ENCODE measurements at places on chromosomes 11 and 22.
A peak's percentile ranks its signal among the peaks of the same experiment; 100 is the strongest.

DNA sequence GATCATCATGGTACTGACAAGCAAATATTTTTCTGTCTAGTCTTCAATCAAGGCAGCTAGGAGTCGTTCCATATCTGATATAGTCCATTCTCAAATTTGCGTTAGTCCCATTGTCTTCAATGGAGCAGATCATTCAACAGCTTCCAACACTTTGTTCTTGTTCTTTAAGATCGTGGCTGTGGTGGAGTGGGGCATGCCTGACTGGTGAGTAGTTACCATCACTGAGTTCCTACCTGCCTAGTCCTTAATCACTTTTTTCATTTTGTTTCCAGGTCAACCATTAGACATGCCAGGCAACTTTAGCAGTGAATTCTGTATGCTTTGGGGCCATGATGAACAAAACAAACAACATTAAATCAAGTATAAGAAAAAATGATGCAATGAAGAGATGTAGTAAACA is 693.1 kb upstream of the KIRREL3 start:
- H3K36me3 ChIP-seq, result no peaks in the 10 kb centered on the region
- H3K27ac ChIP-seq, result no peak overlapping the region
- no peaks in the 10 kb centered on the region for H3K27me3 ChIP-seq
- H3K4me3 ChIP-seq, result no peak overlapping the region
- H3K4me1 ChIP-seq, result no peaks in the 10 kb centered on the region

DNA sequence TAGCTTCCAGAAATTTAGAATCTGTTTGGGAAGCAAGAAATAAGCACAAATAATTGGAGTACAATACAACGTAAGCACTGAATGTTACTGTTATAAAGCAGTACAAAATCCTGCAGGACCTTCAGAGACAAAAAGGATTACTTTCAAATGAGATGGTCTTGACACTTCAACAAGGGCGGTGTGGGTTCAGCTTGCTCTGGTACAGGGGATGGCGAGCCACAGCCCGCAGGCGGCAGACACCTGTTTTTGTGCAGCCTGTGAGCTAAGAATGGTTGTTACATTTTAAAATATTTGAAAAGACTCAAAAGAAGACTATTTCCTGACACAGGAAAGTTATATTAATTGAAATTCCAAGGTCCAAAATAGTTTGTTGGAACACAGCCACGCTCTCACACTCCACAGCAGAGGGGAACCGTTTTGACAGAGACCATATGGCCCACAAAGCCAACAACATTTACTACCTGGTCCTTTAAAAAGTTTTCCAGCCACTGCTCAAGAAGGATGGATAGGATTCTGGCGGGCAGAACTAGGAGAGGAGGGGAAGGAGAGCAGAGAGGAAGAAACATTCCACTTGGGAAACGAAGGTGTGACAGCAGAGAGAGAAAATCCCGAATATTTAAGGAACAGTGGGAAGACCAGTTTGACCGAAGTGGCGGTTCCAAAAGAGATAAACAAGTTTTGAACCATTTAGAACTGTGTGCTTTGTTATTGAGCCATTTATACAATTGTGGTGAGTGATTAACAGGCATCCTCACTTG is 6.3 kb downstream of the PRDM10 start:
- no peak overlapping the region for H3K4me3 ChIP-seq
- peaks cover 16% of the 10 kb centered on the region for H3K36me3 ChIP-seq
- no peaks in the 10 kb centered on the region for H3K27me3 ChIP-seq
- H3K4me1 ChIP-seq, result peaks cover 23% of the 10 kb centered on the region
- H3K27ac ChIP-seq, result no peak overlapping the region

DNA sequence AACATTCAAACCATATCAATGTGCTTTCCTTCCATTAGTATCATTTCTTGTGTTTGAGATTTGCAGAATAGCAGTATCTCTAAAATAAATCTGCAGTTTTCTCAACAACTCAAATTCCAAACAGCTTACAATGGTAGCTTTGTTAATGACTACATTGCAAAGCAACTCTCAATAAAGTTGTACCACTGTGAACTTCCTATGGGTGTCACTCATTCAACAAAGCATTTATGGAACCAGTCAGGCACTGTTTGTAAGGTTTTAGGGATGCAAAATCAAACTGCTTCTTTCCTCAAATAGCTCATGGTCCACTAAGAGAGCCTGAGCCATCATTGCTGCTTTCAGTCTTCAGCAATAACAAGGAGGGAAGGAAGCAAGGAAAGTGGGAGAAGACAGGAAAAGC is 91.0 kb downstream of the CCDC83 start:
- peaks cover 17% of the 10 kb centered on the region for H3K36me3 ChIP-seq
- H3K4me1 ChIP-seq, result peaks cover 47% of the 10 kb centered on the region
- H3K27me3 ChIP-seq, result no peaks in the 10 kb centered on the region
- no peak for DNase-seq
- H3K27ac ChIP-seq, result no peak overlapping the region
- no peak overlapping the region for H3K4me3 ChIP-seq

DNA sequence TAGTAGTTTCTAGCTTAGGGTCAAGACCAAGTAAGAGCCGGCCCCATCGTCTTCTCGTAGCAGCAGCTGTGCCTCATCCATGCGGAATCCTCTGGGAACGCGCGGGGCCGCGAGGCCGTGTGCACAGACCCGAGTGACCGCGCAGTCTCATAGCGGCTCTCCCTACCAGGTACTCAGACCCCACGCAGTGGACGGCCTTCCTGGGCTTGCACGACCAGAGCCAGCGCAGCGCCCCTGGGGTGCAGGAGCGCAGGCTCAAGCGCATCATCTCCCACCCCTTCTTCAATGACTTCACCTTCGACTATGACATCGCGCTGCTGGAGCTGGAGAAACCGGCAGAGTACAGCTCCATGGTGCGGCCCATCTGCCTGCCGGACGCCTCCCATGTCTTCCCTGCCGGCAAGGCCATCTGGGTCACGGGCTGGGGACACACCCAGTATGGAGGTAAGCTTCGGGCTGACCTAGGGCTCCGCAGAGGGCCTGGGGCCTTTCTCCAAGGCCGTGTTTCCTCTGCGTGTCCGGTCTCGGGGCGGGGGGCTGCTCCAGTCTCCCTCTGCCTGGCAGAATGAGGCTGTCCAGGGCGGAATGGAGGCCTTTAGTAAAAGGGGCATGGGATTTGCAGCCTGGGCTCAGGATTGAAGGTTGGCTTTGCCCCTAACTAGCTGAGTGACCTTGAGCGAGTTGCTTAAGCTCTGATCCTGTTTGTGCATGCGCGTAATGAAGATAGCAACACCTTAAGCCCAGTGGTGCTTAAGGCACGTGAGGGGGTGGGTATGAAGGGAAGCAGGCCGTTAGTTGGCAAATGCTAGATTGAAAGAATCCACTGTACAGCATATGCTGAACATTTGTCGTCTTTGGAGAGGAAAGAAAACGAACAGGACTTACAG is 48.9 kb downstream of the ST14 start:
- no peak overlapping the region for H3K27ac ChIP-seq
- H3K36me3 ChIP-seq, result no peaks in the 10 kb centered on the region
- DNase-seq, result peak; percentile 38
- H3K4me1 ChIP-seq, result no peaks in the 10 kb centered on the region

GRCh38 chr22:38419858-38420160 is 35.2 kb downstream of the KCNJ4 start:
- DNase-seq, result no peak
- H3K4me1 ChIP-seq, result no peaks in the 10 kb centered on the region
- no peaks in the 10 kb centered on the region for H3K36me3 ChIP-seq
- no peaks in the 10 kb centered on the region for H3K27me3 ChIP-seq
- H3K4me3 ChIP-seq, result no peak overlapping the region

- H3K4me3 ChIP-seq, result no peak overlapping the region
- no peaks in the 10 kb centered on the region for H3K36me3 ChIP-seq
- DNase-seq, result peak; percentile 87
- peak overlapping the region; percentile 49 for H3K27ac ChIP-seq
- peaks cover 13% of the 10 kb centered on the region for H3K27me3 ChIP-seq
Observed at GRCh38 chr11:88543902-88544655, 206.5 kb upstream of the CTSC start.

DNA sequence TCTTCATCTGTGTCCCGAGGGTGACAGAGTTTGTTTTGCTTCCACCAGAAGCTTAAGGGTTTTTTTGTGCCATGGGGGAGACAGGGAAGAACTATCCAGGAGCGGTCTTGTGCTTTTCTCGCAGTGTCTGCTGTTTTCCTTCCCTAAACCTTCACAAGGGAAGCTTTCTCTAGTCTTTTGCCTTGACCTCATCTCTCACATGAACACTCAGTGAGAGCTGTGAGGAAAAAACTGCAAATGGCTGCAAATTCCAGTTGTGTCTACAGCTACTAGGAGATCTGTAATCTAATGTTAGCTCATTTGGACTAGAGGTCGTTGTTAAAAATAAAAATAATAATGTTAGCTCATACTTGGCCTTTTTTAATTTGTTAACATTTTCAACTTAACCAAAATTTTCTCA is 264.7 kb upstream of the SESN3 start:
- H3K36me3 ChIP-seq, result no peaks in the 10 kb centered on the region
- no peak overlapping the region for H3K4me3 ChIP-seq
- peaks cover 18% of the 10 kb centered on the region for H3K27me3 ChIP-seq
- no peaks in the 10 kb centered on the region for H3K4me1 ChIP-seq
- DNase-seq, result no peak
- H3K27ac ChIP-seq, result no peak overlapping the region

DNA sequence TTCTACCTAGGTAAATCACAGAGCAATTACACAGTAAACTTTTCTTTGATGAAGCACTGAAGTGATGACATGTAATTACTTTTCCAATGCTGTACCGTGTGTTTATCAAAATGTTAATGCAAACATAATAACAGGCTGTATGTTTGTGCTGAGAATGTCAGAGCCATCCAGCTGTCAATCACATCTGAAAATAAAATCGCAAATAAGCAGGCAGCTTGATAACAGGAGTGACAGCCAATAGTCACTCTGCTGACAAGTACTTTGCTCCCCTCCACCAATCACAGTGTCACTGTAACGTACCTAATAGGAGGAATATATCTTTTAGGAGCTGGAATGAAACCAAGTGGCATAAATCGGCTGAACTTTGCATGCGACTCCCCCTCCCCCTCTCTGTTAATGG is 119.7 kb downstream of the KIRREL3 start:
- H3K27me3 ChIP-seq, result no peaks in the 10 kb centered on the region
- H3K36me3 ChIP-seq, result no peaks in the 10 kb centered on the region
- no peak for DNase-seq
- H3K27ac ChIP-seq, result no peak overlapping the region
- H3K4me1 ChIP-seq, result no peaks in the 10 kb centered on the region

GRCh38 chr11:64185175-64185692 is 737 bp upstream of the STIP1 start:
- peaks cover 49% of the 10 kb centered on the region for H3K4me1 ChIP-seq
- no peaks in the 10 kb centered on the region for H3K27me3 ChIP-seq
- peak overlapping the region; percentile 96 for H3K27ac ChIP-seq
- H3K4me3 ChIP-seq, result no peak overlapping the region

DNA sequence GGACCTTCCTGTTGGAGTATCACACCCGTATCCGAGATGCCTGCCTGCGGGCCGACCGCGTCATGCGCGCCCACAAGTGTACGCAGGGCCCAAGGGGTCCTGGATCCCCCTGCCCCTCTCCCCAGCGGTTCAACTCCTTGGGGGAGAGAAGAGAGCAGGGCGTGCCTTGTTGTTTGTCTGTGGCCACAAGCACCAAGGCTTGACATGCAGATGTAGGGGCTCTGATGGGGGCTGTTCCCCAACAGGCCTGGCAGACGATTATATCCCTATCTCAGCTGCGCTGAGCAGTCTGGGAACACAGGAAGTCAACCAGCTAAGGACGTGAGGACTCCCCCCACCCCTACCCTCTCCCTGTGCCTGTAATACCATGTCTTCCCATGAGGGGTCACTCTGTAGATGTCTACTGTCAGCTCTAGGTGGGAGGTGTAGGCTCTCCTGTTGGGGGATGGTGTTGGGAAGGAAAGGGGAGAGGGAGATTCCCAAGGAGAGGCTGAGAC is 6.8 kb downstream of the CFL1 start:
- H3K27ac ChIP-seq, result no peak overlapping the region
- peaks cover 22% of the 10 kb centered on the region for H3K4me1 ChIP-seq
- H3K27me3 ChIP-seq, result no peaks in the 10 kb centered on the region
- no peak overlapping the region for H3K4me3 ChIP-seq
- peaks cover 49% of the 10 kb centered on the region for H3K36me3 ChIP-seq
- DNase-seq, result peak; percentile 52

GRCh38 chr11:17063171-17064002 is 14.1 kb downstream of the RPS13 start:
- no peaks in the 10 kb centered on the region for H3K4me1 ChIP-seq
- H3K27me3 ChIP-seq, result peaks cover 7% of the 10 kb centered on the region
- H3K36me3 ChIP-seq, result no peaks in the 10 kb centered on the region
- H3K27ac ChIP-seq, result no peak overlapping the region
- DNase-seq, result peak; percentile 63

DNA sequence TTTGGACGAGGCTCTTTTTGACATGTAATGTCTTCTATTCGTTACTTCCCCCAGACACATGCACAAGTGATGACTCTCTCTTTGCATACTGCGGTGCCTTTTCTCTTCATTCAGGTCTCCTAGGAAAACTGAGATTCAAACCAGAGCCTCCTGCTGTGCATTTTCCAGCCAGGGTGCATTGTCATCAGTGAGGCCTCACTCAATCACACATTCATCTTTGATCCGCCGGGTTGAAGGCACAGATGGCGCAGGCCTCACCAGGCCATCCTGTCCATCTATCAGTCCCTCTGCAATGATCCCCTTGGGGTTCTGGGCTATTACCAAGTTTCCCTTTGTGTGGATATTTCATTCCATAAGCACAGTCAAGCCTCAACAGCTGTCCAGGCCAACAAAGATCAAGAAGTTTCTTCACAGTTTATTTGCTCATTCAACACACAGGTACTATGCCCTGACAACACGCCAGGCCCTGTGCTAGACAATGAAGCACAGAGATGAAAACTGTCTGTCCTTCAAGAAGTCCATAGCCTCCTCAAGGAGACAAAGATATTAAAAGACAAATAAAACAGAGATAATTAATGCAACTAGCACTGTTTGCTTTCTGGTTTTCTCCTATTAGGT is 107.8 kb downstream of the LARGE1 start:
- no peaks in the 10 kb centered on the region for H3K36me3 ChIP-seq
- H3K27me3 ChIP-seq, result no peaks in the 10 kb centered on the region
- no peak overlapping the region for H3K27ac ChIP-seq
- H3K4me1 ChIP-seq, result no peaks in the 10 kb centered on the region

- no peaks in the 10 kb centered on the region for H3K27me3 ChIP-seq
- no peak overlapping the region for H3K27ac ChIP-seq
- H3K4me1 ChIP-seq, result no peaks in the 10 kb centered on the region
- no peak overlapping the region for H3K4me3 ChIP-seq
Observed at GRCh38 chr11:90874986-90875385, 652.1 kb upstream of the CHORDC1 start.

GRCh38 chr11:16606784-16607674 is 131.4 kb upstream of the C11orf58 start:
- H3K27me3 ChIP-seq, result peaks cover 46% of the 10 kb centered on the region
- peak overlapping the region; percentile 56 for H3K4me3 ChIP-seq
- H3K36me3 ChIP-seq, result peaks cover 5% of the 10 kb centered on the region
- peaks cover 19% of the 10 kb centered on the region for H3K4me1 ChIP-seq
- H3K27ac ChIP-seq, result no peak overlapping the region

GRCh38 chr11:128708660-128709059 is 14.8 kb downstream of the FLI1 start:
- H3K27ac ChIP-seq, result no peak overlapping the region
- H3K27me3 ChIP-seq, result no peaks in the 10 kb centered on the region
- DNase-seq, result no peak
- peaks cover 86% of the 10 kb centered on the region for H3K4me1 ChIP-seq
- H3K4me3 ChIP-seq, result no peak overlapping the region

GRCh38 chr11:13391217-13391616 is 71.8 kb downstream of the BTBD10 start:
- no peak overlapping the region for H3K4me3 ChIP-seq
- no peaks in the 10 kb centered on the region for H3K4me1 ChIP-seq
- DNase-seq, result no peak
- no peak overlapping the region for H3K27ac ChIP-seq

GRCh38 chr22:43289531-43289963 is 53.6 kb downstream of the SCUBE1 start:
- H3K27ac ChIP-seq, result peak overlapping the region; percentile 68
- no peaks in the 10 kb centered on the region for H3K27me3 ChIP-seq
- no peaks in the 10 kb centered on the region for H3K36me3 ChIP-seq
- no peak for DNase-seq

Measured in activated CD8-positive, alpha-beta memory T cell treated with anti-CD3 and anti-CD28 coated beads, Interleukin-2, amount 10 ng/mL, durations not matched to agents 7 days and 5 days (primary cell).